Calu3 (cell line): ENCODE measurements at places on chromosomes 1 and 21.

DNA sequence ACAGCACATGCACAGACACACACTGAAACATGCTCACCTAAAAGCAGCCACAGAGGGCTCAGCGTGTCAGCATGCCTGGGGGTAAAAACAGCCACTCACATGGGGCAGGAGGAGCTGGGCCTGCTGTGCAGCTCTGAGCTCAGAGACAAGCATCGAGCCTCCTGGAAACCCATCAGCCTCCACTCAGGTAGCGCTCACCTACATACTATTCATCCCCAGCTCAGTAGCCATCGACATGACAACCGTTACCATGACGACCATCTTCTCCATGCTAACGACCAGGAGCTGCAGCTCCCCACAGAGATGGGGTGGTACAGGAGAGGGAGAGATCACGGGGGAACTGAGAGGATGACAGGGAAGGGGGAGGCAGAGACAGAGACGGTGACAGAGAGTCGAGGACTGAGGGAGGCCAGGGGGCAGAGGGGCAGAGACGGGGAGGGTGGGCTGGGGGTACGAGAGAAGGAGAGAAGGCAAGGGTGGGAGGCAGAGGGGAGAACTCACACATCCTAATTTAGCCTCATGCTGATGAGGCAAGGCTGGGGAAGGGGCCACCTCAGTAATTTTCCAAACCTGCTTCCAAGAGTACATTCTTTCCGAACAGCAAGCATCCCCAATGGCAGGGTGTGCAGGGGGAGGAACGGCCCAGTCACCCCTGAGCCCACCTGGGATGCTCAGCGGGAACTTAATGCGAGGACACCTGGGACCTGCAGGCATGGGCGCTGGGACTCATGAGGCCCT lies 28.4 kb downstream of the SDC3 start:
- DNase-seq: no peak

GRCh38 chr1:159092036-159092760 lies 15.6 kb upstream of the AIM2 start:
- no peak for DNase-seq

- DNase-seq: no peak
These were observed 5.2 kb downstream of the RGS7 start for GRCh38 chr1:241351841-241352240.

- DNase-seq: no peak
These were observed 39.2 kb upstream of the ACTRT2 start for GRCh38 chr1:2981981-2982614.

GRCh38 chr1:221925947-221926346 lies 184.1 kb upstream of the DUSP10 start:
- no peak for DNase-seq

- DNase-seq: no peak
These were observed 27.7 kb downstream of the TNFRSF9 start for GRCh38 chr1:7912743-7913557.

DNA sequence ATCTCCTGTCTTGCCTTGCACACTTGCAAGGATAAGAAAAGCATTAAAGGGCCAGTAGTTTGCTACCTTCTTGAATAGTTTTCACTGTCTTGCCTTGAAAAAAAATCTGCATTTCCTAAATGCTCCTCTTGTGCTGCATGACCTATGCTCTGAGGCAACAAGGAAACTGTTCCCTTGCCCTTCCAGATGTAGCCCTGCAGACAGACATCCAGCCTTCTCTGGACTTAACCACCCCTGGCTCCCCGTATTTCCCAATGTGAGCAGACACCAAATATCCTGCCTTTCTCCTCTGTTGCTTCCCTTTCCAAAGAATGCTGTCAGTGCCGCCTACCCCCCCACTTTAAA lies 177.6 kb downstream of the GABPA start:
- no peak for DNase-seq

GRCh38 chr1:101509370-101509769 lies 272.6 kb downstream of the S1PR1 start:
- DNase-seq: no peak

DNA sequence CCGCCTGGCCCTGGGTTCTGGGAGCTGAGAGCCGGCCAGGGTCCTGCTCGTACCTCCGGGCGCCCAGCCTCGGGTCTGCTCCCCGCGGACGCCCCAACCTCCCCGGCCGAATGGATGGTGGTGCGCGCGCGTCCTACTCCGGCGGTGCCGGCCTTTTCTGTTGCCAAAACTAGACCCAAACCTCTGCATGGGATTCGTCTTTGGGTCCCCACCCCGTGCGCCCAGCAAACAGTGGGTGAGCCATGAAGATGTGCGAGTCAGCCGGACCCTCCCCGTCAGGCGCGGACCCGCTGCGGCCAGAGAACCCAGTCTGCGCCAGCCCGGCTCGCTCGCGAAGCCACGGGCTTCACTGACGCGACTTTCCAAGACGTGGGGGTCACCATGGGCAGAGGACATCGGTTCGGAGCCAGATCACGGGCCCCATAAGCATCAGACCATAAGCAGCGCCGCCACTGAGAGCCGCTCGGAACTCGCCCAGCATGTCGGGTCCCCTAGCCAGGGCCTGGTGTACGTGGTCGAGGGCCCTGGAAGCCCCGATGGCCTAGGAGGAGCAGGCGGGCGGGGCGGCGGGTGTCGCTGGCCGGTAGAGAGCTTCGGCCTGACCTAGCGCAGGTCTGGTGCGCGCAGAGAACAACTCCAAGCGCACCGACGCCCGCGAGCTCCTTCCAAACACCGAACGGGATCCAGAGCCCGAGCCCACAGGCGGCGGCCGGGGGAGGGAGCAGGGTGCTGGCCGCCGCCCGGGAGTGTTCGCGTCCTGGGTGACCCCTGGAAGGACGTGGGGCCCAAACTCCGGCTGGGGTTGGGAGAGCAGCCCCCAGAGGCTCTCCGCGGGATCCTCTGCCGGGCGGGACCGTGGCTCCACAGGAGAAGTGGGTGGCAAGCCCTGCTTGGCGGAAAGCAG lies 1.0 kb upstream of the TP73 start:
- DNase-seq: no peak

DNA sequence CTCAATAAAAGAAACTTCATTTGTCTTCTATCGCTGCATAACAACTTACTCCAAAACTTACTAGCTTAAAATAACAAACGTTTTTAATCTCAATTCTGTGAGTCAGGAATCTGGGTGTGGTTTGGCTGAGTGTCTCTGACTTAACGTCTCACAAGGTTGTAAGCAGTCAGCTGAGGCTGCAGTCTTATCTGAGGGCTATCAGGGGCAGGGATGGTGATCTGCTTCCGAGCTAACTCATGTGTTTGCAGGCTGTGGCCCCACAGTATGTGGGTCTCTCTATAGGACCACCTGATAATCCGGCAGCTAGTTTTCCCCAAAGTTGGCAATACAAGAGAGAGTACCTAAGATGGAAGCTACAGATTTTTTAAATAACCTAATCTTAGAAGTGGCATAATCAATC lies 234.2 kb upstream of the FGGY start:
- DNase-seq: no peak

DNA sequence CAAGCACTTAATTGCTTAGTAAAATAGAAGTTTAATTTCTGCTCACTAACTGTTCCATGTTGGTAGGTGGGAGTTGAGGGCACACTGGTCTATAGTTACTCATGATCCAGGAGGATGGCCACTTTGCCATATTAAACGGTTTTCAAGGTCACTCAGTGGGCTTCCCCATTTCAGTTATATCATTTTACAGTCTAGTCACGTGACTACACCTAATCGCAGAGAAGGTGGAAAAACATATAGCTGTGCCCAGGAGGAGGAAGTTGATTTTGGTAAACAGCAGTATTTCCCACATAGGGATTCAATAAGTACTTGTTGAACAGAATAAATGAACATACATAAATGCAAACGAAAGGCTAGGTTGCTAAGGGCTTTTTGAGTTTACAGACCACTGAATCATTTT lies 541.1 kb upstream of the CAMK1G start:
- DNase-seq: no peak

DNA sequence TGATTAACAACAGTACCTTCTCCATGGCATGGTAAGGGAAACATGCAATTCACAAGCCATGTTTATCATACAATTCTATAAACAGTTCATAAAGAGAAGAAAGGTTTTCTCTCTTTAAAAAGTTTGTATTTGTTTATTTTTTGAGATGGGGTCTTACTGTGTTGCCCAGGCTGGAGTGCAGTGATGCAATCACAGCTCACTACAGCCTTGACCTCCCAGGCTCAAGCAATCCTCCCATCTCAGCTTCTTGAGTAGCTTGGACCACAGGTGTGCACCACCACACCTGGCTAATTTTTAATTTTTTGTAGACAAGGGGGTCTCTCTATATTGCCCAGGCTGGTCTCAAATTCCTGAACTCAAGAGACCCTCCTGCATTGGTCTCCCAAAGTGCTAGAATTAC lies 28.0 kb downstream of the SLC37A1 start:
- no peak for DNase-seq

DNA sequence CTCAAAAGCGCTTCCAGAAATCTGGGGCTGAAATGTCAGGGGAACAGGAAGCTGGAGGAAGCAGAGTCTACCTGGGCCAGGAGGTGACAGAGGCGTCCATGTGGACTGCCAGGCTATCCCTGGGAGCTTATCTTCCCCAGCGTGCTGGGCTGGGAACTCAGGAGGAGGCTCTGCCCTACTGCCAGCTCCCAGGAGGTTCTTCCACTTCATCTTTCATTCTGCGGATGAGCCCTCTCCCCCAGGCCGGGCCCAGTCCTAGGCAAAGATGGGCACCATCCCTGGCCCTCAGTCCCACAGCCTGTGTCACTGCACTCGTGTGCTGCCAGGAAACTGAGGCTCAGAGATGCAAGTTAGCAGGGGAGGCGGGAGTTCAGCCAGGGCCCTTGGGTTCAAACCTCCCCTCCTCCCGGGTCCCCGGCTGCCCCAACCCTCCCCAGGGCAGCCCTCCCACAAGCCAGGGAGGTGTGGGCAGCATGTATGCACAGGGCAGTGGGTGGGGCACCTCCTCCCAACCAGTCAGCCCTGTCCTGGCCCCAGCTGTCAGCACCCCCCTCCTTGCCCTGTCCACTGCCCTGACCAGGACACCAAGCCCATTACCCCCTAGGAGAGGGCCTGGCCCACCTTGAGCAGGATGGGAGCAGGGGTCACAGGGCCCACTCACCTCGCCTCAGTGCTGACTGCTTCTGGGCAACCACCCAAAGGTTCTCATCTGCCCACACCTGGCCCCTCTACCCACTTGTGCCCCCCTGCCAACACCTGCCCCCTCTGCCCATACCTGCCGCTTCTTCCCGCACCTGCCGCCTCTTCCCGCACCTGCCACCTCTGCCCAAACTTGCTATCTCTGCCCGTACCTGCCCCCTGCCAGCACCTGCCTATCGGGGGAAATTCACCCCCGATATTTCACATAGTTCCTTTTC lies 226.0 kb downstream of the NPHP4 start:
- DNase-seq: no peak

DNA sequence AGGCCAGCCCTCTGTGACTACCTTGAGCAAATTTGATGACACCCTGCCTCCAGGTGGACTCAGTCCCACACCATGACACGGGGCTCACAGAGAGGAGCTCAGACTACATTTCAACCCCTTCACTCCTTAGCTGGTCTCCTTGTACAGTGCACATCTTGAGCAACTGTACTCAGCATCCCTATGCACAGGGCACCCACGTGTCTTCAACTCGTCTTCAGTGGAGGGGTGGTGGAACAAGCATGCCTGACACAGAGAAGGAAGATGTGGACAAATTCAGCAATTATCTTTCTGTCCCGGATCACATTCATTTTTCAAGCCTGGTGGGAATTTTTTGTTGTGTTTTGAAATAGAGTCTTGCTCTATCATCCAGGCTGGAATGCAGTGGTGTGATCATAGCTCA lies 213.7 kb downstream of the KAZN start:
- DNase-seq: no peak

DNA sequence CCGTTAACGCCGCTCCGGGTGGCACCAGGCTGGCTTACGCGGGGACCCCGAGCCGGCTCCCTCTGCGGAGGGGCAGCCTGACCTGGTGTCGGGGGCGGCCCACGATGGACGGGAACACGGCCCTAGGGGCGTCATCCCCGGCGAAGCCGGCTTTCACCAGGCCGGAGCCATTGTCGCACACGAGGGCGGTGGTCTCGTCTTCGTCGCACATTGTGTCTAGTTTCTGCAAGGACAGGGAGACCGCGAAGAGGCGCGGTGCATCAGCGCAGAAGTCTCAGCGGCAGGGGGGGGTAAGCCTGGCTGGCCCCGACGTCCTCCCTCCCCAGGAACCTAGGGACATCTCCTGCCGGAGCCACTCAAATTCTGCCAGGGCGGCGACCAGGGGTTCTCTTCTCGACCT lies 989 bp downstream of the ACTA1 start:
- no peak for DNase-seq

DNA sequence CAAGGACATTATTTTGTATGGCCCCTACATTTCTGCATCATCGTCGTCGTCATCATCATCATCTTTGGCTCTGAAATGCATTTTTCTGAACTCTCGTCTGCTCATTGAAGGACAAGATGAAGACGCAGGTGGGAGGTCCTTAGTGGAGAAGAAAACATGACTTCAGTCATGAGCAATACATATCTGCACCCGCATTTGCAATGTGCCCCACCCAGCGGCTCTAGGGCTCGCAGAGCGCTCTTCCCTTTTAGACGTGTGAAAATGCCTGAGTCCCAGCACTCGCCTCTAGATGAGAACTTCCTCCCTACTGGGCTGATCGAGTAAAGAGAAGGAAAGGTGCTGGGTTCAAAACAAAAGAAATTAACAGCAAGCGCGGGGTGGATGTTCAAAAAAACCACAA lies 10.1 kb downstream of the C1orf174 start:
- no peak for DNase-seq

DNA sequence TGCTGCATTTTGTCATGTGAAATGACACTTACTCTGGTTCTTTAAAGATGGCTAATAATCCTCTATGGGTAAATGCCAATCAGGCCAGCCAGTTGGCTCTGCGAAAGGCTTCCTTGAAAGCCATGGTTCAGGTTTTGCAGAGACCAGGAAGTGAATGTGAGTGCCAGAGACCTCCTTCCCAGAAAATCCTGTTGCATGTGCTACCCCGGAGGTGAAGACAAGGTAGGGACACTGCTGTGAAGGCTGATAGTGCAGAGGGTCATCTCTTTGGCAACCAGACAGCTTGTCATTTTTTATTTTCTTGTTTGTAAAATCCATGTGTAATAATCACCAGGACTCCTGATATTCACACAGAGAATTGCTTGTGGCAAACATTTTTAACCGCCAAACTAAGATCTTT lies 18.7 kb downstream of the LRRC8D start:
- no peak for DNase-seq

- DNase-seq: no peak
These were observed 1312.2 kb downstream of the PLA2G4A start for GRCh38 chr1:188140958-188141357.

DNA sequence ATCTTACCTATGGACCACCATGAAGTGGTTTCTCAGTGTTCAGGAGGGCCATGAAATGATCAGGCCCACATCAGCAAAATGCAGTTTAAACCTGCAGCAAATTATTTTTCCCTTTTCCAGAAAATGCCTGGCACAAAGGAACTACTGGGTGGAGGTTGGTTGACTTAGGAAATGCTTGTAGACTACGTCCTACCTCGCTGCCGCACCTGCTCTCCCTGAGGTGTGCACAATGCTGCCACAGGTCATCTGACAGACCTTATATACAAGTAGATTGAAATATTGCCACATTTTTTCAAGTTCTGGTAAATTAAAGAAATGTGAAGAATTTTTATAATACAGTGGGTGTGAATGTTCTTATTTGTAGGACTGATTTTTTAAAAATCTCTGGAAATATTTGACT lies 166.7 kb upstream of the PDE4B start:
- DNase-seq: no peak
